ENCODE measurements at places on chromosomes 11 and 22.

DNA sequence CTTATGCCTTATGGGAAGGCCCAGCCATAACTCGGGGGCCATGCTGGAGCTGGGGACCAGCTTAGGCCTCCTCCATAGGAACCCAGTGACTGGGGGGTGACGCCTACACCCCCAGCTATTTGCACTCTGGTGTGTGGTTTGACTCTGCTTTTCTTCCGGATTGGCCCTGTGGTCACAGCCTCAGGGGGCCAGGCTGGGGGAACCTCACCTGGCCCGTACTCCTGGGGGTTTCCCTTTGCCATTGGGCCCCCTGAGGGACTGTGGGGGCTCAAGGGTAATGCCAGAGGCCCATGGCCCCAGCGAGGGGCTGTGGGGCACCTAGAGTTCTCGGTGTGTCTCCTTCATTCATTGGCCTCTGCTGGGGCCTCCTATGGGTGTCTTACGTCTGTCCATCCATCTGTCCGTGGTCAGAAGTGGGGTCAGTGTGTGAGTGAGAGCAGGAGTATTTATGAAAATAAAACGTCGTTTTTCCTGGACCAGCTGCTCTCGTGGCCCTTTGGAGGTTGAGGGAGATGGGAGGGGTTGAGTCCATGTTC, 6.3 kb upstream of the SH3BP1 start:
- no peak for DNase-seq

- no peak for DNase-seq
These were observed 66.7 kb downstream of the RAB30 start for GRCh38 chr11:83004746-83005556.

- DNase-seq, result no peak
These were observed 12.4 kb upstream of the MUC2 start for GRCh38 chr11:1062075-1062820.

GRCh38 chr22:17884084-17884483, 109.8 kb upstream of the BID start:
- DNase-seq, result no peak

DNA sequence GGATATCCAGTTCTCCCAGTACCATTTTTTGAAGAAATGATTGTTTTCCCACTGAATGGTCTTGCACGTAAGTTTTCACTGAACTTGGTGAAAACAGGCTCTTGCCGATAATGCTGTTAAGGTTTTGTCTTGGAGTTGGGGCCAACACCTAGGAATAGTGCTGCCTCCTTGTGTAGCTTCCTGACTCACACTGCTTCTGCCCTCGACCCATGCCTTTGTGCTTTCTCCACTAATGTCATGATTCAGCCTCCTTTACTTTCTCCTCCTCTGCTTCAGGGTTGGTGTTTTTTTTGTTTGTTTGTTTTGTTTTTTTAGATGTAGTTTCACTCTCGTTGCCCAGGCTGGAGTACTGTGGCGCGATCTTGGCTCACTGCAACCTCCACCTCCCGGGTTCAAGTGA, 30.2 kb downstream of the SLC5A1 start:
- no peak for DNase-seq

GRCh38 chr22:41827671-41828070, 5.2 kb upstream of the SREBF2 start:
- no peak for DNase-seq

GRCh38 chr22:16609548-16610261, 17.1 kb upstream of the CCT8L2 start:
- DNase-seq, result no peak

DNA sequence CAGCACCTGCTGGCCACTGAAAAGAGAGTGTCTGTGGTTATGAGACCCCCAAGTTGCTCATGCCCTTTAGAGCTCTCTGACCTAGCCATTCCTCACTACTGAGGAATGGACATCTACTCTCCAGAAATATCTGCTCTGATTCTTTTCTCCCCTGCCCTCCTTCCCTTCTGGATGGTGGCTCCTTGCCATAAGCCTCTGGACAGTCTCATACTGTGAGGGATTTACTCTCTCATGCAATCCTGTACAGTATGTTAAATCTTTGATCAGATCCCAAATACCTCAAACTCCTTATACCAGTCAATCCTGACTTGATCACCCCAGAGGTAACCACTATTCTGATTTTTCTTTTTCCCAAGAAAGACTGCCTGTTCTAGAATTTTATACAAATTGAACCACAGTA, 80.7 kb downstream of the ARHGAP20 start:
- DNase-seq, result no peak

GRCh38 chr11:975827-976226, 50.2 kb downstream of the AP2A2 start:
- DNase-seq, result no peak

GRCh38 chr22:42814215-42814614, 42.9 kb downstream of the ARFGAP3 start:
- DNase-seq, result no peak

DNA sequence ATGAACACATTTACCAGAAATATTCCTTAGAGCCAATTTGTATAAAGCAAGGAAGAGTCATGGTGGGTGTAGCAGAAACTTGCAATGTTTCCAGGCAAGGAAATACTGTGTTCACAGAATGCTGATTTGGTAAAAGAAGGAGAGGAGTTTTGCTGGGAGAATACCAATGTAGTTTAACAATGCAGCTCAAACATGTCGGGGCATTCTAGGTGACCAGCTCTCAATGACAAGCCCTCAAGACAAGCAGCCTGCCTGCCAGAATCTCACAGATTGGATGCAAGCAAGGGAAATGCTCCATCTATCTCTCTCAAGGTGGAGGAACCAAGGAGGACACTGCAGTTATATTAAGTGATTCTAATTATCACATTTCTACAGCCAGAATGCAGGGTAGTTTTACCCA, 190.4 kb downstream of the MAML2 start:
- DNase-seq, result no peak

DNA sequence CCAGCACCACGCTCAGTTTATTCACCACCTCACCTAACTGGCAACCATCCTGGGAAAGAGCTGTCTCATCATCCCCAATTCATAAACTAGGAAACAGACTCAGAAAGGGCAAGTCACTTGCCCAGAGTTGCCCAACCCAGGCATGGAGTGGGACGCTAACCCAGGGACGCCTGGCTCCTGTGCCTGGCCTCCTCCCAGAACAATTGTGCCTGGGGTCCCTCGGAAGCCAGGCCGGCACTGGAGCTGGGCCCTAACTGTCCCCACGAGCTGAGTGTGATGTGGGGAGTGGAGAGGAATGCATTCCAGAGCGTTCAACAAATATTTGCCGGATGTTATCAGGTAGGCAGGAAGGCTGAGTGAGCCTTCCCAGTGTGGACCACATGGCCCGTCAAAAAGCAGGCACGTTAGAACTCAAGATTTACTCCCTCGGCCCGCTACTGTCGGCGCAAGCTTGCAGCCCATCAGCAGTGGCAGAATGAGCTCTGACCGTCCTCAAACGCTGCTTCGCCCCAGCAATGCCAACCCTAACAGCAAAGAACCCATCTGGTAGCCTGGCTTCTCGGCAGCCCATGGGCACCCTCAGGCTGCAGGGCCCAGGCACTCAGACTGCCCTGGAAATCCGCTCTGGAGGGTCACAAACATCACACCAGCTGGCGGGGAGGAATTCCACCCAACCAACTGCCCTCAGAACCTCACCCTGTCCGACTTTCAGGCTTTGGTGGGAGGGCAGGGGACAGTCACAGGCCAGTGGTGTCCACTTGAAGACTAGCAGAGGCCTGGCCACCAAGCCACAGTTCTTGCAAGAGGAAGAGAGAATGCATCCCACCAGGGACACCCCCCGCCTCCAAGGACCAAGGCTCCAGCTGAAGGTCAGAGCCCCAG, 35.6 kb downstream of the MYH9 start:
- DNase-seq, result no peak

DNA sequence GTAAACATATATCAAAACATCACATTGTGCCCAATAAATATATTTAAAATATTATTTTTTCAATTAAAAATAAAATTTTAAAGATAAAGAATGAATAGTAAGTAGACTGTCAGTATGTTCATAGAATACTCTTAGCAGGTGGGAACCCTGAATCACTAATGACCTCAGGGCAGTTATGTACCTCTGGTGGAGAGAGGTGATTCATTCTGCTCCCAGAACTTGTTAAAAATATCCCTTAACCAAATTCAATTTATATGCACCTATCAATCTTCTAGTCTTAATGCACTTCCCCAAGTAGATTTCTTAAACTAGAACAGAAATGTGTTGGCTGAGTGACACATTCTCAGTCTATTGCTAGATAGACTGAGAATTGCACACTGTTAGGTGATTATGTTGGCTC, 183.9 kb upstream of the SYN3 start:
- DNase-seq, result no peak

GRCh38 chr22:26709617-26710390, 52.4 kb downstream of the MIAT start:
- DNase-seq, result no peak

- DNase-seq, result no peak
These were observed 124.4 kb downstream of the TEAD1 start for GRCh38 chr11:12798609-12799011.

DNA sequence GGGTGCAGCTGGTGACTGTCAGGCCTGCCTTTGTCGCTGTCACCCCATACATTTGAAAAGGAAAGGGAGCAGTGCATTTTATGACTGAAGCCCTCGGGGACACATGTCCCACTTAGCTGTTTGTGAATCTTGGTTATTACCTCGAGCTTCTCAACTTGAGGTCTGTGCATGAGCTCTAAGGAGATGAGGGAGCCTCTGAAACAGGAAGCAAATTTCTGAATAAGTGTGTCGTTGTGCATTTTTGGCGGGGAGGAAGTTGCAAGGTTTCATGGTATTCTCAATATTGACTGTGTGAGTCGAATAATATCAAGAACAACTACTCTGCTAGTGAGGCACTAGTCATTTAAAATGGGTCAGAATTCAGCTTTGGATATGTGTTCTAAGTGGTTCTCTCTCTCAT, 149.7 kb upstream of the PLET1 start:
- DNase-seq, result no peak

DNA sequence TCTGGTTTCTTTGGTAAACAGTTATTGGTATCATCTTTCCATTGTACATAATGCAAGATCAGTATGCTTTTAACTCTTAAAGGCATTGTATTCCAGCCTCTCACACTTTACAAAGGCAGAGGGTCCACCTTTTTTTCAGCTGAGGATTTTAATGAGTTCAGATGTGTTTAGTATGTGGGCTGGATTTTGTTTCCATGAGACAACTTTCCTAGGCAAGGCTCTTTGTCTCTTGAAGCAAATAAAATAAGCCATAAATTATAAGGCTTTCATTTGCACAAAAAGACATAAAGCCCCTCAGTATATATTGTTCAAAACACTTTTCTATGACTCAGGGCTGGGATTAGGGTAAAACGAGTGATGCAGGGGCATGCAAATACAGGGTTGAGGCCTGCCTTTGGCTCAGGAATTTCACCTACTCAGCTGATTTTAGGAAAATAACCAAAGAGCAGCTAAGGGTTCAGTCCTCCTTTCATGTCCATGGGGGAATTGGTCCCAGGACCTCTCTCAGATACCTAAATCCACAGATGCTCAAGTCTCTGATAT, 7.6 kb downstream of the MMP20 start:
- no peak for DNase-seq

DNA sequence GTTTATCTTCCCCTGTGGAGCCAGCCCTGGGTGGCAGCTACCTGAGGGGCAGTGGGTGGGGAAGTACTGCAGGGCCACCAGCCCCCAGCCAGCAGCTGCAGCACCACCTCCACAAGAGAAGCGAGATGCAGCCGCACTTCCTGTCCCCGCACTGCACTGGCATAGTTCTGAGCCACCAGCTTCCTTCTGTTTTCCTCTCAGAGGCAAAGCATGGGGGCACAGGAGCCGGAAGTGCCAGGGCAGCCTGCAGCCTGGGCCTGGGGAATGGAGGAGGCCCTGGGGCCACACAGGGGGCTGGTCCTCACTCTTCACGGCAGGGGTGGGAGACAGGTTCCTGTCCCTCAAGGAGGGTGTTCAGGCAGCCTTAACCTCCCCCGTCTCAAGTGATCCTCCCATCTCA, 11.9 kb upstream of the SH3BP1 start:
- DNase-seq, result no peak

DNA sequence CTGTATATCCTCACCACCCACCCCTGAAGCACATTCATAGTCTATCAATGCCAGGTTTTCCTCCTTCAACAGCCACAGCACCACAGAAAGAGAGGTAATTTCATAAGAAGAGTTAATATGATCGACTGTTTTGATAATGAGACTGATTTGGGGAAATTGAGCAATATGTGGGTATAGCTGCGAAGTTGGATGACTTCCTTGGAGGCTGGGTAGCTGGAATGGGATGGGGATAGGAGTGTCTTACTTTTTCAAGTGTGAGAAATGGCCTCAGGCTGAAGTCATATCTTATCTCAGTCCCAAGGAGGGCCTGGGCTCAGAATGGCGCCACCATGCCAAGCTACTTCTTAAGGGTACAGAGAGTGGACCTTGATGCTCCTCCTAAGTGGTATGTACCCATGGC, 187.6 kb upstream of the CCDC90B start:
- no peak for DNase-seq

GRCh38 chr22:20305894-20306645, 13.8 kb downstream of the DGCR6L start:
- no peak for DNase-seq

- no peak for DNase-seq
These were observed 93.3 kb downstream of the RCN1 start for GRCh38 chr11:32184041-32184722.

GRCh38 chr22:49368976-49369725, 458.5 kb downstream of the BRD1 start:
- DNase-seq, result no peak

GRCh38 chr11:107172996-107173395, 154.7 kb upstream of the GUCY1A2 start:
- DNase-seq, result no peak

- no peak for DNase-seq
These were observed 23.8 kb upstream of the CAPRIN1 start for GRCh38 chr11:34027516-34028408.

- no peak for DNase-seq
These were observed 109.3 kb upstream of the SNX19 start for GRCh38 chr11:131025421-131026125.

GRCh38 chr11:69159150-69159852, 3.6 kb downstream of the SMIM38 start:
- no peak for DNase-seq

GRCh38 chr11:110173811-110174644, 80.8 kb downstream of the ZC3H12C start:
- DNase-seq, result no peak

- DNase-seq, result no peak
These were observed 976.9 kb downstream of the BRD1 start for GRCh38 chr22:48850658-48851287.

DNA sequence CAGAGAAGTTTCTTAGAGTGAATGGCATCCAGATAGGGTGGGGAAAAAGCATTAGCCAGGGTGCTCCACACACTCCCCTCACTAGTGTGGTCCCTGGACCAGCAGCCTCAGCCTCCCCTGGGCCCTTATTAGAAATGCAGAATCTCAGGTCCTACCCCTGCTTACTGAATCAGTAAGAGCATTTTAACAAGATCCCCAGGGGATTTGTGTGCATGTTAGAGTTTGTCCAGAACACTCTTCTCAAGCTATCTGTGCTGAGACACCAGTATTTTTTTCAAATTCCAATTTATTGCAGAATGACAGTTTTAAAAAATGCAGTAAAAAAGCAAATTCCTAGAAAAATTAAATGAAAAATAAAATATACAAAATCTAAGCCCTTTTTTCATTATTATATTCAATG, 123.1 kb downstream of the MIAT start:
- no peak for DNase-seq

Measured in esophagus squamous epithelium (tissue), 5 donors.